Caudate nucleus (tissue), 63 donors: ENCODE measurements at places on chromosomes 16 and 17.

DNA sequence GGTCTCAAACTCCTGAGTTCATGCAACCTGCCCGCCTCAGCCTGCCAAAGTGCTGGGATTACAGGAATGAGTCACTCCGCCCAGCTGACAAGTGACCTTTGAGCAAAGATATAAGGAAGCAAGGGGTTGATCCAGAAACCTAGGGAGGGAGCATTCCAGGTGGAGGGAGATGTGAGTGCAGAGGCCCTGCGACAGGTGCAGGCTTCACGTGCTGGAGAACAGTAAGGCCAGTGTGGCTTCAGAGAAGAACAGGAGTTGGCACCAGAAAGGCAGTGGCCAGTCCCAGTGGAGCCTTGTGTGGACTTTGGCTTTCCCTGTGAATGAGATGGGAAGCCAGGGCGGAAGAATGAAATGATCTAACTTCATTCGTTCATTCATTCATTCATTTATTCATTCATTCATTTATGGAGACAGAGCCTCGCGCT lies 73.6 kb upstream of the HAS3 start:
- DNase-seq, result no peak

- DNase-seq, result no peak
Observed at GRCh38 chr17:3859940-3860339, 13.9 kb upstream of the NCBP3 start.

GRCh38 chr17:33602981-33603380 lies 309.9 kb upstream of the ASIC2 start:
- no peak for DNase-seq

- DNase-seq, result no peak
Observed at GRCh38 chr16:12530302-12530701, 273.4 kb downstream of the CPPED1 start.

GRCh38 chr17:33904476-33904875 lies 350.6 kb upstream of the CCL2 start:
- DNase-seq, result no peak

GRCh38 chr17:77330602-77331081 lies 189.9 kb downstream of the SEC14L1 start:
- DNase-seq, result no peak

GRCh38 chr16:2953706-2954627 lies 10.1 kb upstream of the KREMEN2 start:
- no peak for DNase-seq

GRCh38 chr17:35056013-35056412 lies 7.5 kb downstream of the RFFL start:
- DNase-seq, result no peak

DNA sequence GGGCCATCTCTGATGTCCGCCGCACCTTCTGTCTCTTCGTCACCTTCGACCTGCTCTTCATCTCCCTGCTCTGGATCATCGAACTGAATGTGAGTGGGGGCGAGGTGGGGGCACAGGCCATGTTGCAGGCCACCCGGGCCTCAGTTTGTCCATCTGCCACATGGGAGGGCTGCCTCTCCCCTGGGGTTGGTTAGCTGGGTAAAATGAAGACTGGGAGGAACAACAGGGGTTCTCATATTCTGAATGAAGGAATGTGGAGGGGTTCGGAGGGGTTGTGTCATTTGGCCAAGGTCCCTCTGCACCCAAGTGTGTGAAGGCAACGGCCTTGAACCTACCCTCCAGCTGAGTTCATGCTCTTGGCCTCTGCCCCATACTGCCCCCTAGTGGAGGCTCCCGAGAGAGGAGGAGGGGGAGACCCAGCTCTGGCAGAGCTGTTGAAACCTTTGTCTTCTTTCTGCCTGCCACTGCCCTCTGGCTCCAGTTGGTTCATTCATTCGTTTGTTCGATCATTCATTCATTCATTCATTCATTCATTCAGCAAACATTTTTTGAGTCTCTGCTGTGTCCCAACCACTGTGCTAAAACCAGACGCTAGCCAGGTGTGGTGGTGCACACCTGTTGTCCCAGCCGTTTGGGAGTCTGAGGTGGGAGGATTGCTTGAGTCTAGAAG lies 11.4 kb upstream of the TCAP start:
- DNase-seq, result no peak

DNA sequence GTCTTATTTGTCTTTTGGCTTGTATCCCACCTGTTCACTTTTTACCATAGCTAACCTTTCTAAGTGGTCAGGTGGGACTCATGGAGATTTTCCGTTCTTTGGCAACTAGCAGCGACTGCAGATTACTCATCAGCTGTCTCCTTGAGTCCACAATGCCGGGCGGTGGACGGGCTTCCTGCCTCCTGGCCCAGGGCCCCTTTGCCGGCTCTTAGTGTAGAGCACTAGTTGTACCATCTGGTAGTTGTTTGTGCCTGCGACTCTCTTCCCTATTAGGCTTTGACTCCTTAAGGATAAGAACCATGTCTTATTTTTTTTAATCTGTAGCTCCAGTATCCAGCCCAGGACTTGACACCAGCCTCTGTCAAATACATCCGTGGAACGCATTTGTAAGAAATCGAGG lies 399.9 kb downstream of the WWOX start:
- no peak for DNase-seq

DNA sequence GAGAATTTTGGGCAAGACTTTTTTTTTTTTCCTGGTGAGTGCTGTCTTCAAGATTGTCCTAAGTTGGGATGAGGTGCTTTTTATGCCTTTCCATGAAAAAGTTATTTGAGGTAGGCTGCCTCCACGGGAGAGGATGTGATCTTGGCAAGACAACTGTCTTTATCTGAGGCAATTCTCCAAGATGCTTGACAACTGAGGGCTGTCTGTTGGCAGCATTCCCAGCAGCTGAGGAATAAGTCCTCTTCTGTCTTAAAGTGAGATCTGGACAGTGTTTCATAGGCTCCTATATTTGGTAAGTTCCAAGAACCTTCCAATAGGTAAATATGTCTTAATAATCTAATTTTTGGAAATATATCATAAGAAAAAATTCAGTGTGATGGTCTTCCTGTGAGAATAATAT lies 662.0 kb downstream of the CDH11 start:
- DNase-seq, result no peak

DNA sequence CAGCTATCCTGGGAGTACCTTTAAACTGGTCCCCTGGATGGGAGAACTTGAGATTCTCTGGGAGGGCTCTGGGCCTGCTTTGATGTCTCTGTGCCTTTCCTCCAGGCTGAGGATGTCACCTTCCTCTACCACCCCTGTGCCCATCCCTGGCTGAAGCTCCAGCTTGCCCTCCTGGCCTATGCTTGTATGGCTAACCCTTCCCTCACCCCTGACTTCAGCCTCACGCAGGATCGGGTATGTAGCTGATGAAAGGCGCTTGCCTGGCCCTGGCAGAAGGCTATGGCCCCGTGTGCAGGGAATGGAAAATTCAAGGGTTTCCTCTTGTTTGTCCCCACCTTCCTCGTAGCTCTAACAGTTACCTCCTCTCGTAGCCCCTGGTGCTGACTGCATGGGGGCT lies 3.0 kb downstream of the TP53I13 start:
- DNase-seq, result no peak

GRCh38 chr17:16593356-16594102 lies 24.5 kb upstream of the ZNF287 start:
- DNase-seq, result no peak

DNA sequence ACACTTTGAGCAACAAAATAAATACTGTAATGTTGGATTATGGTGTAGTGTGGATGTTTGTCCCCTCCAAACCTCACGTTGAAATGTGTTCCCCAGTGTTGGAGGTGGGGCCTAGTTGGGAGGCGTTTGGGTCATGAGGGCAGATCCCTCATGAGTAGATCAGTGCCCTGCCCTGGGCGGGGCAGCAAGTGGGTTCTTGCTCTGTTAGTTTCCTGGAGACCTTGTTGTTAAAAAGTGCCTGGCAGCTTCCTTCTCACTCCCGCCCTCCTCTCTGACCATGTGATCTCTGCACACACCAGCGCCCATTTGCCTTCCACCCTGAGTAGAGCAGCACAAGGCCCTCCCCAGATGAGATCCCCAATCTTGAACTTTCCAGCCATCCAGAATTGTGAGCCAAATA lies 67.7 kb downstream of the MPRIP start:
- no peak for DNase-seq
